ENCODE measurements at places on chromosomes 5 and 9.

GRCh38 chr5:42951293-42951840 lies 88.8 kb downstream of the ANXA2R start:
- DNase-seq: peak; percentile 57

DNA sequence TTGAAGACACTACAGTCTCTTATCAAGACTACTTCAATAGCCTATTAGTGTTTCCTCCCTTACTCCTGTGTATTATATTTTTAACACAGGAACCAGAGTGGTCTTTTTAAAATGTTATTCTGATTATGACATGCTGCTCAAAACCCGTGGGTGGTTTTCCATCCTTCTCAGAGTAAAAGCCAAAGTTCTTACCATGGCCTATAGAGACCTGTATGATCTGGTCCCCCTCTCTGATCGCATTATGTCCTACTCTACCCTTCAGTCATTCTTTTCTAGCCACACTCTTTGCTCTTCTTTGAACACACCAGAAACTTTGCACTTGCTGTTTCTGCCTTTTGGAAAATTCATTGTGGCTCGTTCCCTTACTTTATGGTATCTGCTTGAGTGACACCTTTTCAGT lies 13.8 kb downstream of the RECK start:
- no peak for DNase-seq

DNA sequence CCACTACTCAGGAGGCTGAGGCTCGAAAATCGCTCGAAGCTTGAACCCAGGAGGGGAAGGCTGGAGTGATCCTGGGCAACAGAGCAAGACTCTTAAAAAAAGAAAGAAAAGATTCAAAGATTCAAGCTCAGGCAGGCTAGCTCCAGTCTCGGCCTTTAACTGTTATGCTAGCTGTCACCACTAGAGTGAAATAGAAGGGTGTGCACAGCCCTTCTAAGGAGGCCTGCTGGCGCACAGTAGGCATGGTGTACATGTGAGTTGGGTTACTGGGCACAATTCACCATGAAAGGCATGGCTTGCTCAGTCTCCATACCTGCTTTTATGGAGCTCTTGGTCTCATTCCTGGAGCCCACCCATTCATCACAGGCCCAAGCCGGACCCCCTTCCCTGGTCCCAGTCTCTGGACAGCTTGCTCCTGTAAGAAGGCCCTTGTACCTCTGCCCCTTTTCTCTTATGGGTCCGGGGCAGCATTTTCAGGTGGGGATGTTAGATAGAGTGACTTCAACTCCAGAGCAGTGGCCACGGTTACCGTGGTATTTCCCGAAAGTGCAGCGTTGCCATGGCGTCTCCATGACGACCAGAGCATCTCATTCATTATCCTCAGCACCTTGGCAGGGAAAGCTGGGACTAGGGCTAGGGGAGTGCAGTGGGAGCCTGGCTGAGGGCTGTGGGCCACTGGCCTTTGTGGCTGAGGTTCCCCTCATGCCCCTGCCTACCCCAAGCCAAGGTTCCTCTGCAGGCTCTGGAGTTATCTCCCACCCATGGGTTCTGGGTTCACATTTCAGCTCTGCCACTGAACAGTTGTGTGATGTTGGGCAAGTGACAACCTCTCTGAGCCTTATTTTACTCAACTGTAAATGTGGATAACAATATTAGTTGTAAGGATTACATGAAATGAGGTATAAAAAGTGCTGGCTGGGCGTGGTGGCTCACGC lies 5.7 kb downstream of the NDST1 start:
- no peak for DNase-seq

DNA sequence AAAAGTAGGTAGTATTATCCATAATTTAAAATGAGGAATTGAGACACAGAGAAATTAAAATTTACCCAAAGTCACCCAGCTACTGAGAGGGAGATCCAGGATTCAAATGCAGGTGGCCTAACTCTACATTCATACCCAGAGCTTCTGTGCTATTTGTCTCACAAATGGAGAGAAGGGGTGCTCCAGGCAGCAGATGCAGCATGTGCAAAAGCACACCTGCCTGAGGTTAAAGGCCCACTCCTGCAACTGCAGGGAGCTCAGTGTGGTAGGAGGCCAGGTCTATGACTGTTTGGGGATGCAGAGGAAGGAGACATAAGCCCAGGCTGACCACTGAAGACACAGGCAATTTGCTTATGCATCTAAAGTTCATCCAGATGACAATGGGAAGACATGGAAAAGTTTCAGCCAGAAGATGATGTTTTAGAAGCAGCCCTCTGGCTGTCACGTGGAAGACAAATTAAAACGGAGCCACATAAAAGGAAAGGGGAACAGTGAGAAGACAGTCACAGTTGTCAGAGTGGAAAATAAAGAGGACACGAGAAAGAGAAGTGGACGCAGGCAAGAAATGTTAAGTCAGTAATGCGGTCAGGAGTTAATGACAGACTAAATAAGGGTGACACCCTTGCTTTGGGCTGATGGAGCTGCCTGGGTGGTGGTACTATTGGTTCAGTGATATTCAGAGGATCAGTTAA lies 214.7 kb downstream of the EBF1 start:
- no peak for DNase-seq

GRCh38 chr9:126236273-126236672 lies 90.4 kb upstream of the MVB12B start:
- DNase-seq: no peak

- DNase-seq: no peak
These were observed 103.6 kb downstream of the GNA14 start for GRCh38 chr9:77544546-77544945.

GRCh38 chr5:66689522-66690220 lies 93.5 kb downstream of the MAST4 start:
- DNase-seq: no peak

- no peak for DNase-seq
These were observed 54.7 kb downstream of the COL23A1 start for GRCh38 chr5:178535299-178536175.

- DNase-seq: no peak
These were observed 7.8 kb upstream of the MRNIP start for GRCh38 chr5:179866241-179867078.
